Sciatic nerve (tissue), 2 donors: ENCODE measurements at places on chromosomes 3 and 15.

- DNase-seq, result no peak
These were observed 162.6 kb upstream of the P2RY1 start for GRCh38 chr3:152672320-152672649.

DNA sequence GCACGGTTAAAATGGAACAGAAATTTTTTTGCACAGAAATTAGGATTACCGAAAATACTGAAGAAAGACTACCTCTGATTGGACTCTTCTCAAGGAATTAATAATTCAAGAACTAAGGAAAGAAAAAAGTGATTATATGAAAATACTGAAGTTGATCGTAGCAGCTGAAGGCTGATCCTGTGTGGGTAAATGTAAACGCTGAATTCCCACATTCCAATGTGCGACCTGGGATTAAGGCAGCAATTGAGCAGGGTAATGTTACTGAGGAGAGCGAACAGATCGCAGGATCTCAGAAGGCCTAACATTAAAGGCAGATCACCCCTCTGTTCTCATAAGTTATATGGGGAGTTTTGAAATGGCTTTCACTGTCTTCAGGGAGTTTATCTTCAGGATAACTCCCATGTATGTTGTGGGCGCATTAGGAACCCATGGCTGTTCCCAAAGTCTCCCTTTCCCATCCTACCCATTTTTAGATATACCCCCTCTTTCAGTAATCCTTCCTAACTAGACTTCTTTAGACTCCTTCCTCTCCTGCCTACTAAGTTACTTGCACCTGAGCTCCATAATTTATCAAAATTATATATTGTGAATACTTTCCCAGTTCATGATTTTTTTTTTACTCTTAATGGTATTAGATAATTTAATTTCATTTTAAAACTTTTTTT lies 1.0 kb upstream of the UBL7 start:
- no peak for DNase-seq

DNA sequence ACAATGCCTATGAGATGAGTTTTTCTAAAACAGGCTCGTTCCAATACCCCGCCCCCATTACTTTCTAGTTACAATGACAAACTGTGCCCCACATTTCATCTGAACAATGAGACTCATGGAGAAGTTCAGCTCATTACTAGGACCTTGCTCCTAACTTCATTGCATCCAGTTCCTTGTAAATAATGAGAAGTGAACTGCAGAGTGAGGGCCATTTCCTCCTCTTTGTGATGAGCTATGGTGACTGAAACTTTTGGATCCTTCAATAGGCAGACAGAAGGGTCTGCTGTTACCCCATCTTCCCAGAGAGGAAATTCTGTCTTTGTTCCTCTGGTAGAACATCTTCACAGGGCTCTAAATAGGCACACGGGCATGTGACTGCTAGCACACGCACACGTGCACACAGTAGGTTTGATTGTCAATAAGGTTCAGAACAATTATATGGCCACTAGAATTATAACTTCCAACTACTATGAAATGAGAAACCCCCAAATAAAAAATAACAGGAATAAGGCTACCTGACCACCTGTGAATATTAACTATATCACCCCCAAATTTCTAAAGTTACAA lies 51.8 kb downstream of the SERP1 start:
- DNase-seq, result no peak

GRCh38 chr15:67115586-67115969 lies 50.2 kb downstream of the SMAD3 start:
- DNase-seq, result no peak

DNA sequence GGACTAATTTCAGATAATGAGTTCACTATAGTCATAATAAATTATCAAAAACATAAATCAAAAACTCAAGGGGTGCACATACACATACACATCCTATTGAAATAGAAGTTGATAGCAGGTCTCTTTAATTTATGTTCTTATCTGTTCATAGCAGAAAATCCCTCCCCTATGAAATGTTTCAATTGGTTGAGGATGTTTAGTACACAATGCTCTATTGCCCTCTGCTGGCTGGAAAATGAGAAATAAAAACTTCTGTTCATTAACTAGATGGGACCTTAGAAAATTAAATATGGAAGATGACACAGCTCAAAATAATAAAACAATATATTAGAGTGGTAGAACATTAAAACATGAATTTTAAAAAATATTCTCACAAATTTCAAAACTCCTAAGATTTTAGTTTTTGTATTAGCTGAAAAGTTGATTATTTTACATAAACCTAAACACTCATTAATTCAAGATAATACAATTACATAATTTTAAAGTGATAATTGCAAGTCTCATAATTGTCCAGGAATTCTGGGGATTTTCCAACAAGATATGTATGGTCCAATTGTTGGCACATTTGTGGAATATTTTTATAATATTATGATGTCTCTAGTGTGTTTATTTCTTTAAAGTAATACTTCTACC lies 735.0 kb downstream of the ROBO1 start:
- DNase-seq, result no peak
